ENCODE measurements at places on chromosomes 5 and 9. TPM values are rescaled to one million over a fixed set of nuclear protein-coding genes. Genes with fewer than 3 reads are reported as not detected.

MEIKIN gene
- 1.9 TPM for total RNA-seq

DNA sequence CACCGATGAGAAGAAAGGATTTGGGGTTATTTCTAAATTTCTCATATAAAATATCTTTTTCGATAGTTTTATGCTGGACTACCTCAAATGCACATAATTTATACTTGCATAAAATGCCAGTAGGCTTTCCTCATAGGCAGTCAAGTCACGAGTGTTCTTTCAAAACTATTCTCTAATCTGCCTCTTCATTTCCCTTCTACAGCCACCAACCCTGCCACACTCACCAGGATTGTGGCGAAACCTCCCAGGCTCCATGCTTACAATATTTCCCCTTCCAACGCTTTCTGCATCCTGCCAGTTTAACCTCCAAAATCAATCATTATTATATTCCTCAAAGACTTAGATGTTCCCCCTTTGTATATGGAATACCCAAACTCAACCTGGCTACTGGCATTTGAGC, 65.4 kb downstream of the FRMD3 start:
- no peak for DNase-seq

DNA sequence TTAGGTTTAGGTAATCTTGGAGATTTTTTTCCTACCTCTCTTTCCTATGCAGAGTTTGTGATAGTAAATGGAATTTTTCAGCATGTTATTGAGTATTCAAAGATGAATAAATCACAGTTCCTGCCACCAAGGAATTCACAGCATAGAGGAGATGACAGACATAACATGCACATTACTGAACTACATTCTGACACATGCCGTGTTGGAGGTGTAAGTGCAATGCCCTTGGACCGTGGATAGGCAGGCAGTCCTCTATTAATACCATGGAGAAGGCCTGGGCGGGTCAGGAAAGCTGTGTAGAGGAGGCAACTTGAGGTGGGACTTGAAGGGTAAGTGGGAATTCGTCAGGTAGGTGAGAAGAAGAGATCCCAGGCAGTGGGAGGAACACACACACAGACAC, 43.9 kb downstream of the MCCC2 start:
- DNase-seq, result no peak

DNA sequence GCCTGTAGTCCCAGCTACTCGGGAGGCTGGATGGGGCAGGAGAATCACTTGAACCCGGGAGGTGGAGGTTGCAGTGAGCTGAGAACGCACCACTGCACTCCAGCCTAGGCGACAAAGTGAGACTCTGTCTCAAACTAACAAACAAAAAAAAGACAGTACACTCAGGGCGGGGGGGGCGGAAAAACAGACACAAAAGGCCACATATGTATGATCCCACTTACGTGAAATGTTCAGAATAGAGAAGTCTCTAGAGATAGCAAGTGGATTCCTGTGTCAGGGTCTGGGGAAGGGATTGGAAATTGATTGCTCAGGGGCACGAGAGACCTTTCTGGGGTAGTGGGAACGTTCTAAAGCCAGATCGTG, 9.0 kb upstream of the LCN1 start:
- DNase-seq, result no peak

DNA sequence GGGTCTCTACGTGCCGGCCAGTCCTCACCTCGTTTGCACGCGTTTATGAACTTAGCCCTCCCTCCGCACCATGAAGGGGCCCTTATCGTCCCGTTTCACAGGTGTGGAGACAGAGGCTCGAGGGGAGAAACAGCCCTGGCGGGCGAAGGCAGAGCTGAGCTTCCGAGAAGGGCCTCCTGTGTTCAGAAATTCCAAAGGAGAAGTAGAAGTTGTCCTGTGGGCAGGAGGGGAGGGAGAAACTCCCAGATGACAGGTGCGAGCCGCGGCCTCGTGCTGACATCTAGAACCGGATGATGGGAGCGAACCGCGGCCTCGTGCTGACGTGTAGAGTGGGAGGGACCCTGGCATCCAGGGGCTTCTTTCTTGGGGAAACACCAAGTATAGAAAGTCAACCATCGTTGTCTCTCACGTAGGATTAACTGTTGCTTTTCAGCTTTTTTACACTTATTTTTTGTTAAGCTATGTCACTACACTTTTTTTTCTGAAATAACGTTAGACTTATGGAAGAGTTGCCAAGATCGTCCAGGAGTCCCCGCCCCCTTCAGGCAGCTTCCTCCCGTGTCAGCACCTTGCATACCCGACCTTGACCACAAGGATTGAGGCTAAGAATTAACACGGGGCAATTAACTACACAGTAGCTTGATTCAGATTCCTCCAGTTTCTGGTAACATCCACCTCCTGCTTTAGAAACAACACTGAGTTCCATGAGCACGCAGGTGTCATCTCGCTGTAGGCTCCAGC, 42.8 kb upstream of the NKD2 start:
- no peak for DNase-seq

DNA sequence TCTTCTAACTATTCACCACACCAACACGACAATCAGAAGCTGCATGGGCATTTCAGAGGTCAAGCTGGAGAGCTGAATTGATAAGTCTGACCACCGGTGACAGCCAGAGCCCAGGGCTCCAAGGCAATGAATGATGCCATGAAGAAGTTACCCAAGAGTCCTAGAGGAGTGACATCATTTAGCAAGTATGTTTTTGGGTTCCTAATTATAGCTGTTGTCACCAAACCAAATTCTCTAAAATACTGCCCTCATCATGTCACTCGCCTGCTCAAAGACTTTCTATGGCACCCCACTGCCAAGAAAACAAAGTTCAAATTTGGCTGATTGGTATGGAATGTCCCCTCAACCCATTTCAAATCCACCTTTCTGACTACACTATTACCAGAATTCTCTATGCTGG, 235.1 kb downstream of the SPOCK1 start:
- no peak for DNase-seq

Measured in activated naive CD4-positive, alpha-beta T cell treated with anti-CD3 and anti-CD28 coated beads for 36 hours (primary cell).